M059J (cell line): ENCODE measurements at places on chromosomes 7 and 10. TPM values are rescaled to one million over a fixed set of nuclear protein-coding genes. Genes with fewer than 3 reads are reported as not detected.

DNA sequence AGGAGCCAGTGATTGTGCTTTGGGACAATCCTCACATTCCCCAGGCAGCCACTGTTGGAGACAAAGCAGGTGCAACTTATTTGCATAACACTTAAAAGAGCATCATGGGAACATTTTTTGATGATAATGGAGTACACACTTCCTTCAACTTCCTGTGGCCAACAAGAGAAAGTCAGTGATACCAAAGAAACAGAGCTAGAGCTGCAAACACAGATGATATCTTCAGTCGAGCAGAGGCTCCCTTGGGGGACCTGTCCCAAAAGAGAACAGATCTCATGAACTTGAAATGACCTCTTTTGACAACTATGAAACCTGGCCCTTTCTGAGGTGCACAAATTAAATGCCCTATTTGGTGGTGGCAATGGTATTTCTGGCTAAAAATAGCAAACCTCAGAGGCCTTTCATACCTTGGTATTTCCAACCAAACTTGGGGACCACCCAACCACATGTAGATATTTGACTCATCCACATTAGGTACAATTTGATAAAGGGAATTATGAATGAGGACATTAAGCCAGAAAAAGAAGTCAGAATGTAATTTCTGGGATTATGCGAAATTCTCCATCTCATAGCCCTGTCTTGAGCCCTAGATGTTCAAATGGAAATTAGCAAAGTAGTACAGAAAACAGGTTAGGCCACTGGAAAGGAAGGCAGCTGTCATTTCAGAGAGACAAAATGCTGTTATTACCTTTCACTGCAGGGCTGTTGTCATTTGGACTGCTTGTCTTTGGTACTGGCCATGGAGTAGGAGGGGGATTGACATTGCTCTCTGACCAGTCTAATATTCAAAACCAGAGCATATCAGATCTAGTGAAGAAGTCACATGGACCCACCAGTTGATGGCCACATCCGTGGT, 146.2 kb downstream of the ICA1 start:
- DNase-seq = no peak

- DNase-seq = peak; percentile 54
Observed at GRCh38 chr10:85851325-85851724, 515.3 kb downstream of the GRID1 start.

DNA sequence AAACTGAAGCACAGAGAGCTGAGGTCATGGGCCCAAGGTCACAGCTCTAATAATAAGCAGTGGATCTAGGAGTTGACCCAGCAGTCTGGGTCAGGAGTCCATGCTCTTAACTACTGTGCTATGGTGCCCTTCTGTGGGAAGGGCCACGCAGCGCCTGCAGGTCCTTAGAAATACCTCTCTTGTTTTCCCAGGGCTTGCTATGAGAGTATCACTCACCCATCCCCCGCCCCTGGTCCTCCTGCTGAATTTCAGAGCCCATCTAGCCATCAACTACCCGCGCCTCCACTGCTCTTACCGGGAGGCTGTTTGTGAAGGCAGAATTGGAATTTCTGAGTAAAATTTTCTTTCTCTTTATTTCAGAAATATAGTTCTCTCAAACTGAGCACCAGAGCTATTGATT, 27.3 kb upstream of the CRHR2 start:
- DNase-seq = no peak

GRCh38 chr10:114638821-114639625, 19.1 kb downstream of the ABLIM1 start:
- peak; percentile 95 for DNase-seq

DNA sequence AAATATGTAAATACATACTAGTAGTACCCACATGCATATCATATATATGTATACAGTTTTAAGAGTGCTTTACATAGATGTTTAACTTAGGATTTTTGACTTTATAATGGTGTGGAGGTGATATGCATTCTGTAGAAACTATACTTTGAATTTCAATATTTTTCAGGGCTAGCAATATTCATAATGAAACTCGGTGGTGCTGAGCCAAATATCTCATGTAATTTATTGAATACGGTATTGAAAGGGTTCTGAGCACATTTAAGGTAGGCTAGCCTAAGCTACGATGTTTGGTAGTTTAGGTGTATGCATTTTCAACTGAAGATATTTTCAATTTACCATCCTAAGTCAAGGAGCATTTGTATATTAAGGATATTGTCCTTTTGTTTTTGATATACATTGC, 36.0 kb downstream of the ZNRF2 start:
- DNase-seq = no peak

- DNase-seq = no peak
Observed at GRCh38 chr7:5294169-5294987, 11.6 kb downstream of the SLC29A4 start.

TRIM50 gene
- total RNA-seq = not detected in 2 replicates

DNA sequence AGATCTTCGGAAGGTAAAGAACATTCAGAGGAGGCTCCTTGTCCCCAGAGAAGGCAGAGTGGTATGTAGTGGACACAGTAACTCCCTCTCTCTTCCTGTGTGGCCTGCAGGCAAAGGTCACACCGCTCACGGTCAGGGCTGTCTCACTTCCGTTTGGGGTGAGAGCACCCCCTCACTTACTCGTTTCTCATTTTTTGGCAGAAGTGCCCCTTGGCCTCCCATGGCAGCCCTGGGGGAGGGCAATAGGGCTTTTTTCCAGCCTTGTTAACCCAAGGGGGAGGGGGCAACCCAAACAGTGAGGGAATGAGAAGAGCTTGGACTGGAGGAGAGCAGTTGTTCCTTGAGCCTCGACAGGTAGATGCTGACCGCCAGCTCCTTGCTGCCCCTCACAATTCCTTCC, 31.8 kb upstream of the SRGN start:
- peak; percentile 68 for DNase-seq

SEC61G gene
- 916 and 1,395 TPM in 2 replicates for total RNA-seq

GRCh38 chr7:142774826-142775225, 4.1 kb downstream of the PRSS2 start:
- peak; percentile 64 for DNase-seq

DNA sequence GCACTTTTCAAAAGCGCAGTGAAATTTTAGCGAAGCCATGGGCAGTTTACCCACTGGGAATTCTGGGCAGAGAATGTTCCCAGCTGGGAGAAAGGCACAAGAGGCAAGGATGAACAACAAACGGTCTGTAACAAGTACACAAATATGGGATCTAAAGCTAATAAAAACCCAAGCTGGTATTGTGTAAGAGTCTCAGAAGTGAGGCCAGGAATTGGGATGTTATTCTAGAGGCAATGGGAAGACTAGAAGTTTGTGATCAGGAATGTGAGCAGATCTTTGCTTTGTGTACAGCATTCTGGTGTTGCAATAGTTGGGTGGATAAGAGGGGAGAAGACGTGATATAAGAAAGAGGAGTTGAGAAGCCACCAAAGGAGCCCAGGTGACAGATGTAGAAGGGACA, 15.0 kb downstream of the FZD9 start:
- DNase-seq = no peak

- DNase-seq = no peak
Observed at GRCh38 chr10:112775381-112775780, 174.7 kb upstream of the TCF7L2 start.

- no peak for DNase-seq
Observed at GRCh38 chr7:33556472-33556871, 348.9 kb upstream of the BMPER start.

GRCh38 chr10:30036811-30037210, 22.6 kb downstream of the JCAD start:
- DNase-seq = no peak

SYT15B gene
- 0.05 TPM in 1 of 2 replicates, not detected in the other for total RNA-seq

GRCh38 chr10:60954035-60954434, 10.1 kb upstream of the RHOBTB1 start:
- DNase-seq = no peak

DNA sequence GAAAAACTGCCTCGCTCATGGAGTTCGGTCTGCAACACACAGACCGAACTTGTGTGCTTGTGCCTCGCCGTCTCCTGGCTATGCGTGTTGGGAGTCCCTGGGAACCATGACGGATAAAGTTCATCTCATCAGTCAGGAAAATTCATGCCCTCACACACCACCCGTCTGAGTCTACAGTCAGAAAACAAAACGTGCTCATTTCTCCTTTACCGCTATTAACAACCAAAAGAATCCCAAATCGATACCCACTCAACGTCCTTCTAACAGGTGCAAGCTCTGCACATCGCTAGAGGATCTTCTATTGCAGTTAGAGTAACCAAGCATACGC, 13.6 kb downstream of the CNPY1 start:
- DNase-seq = no peak

ARMH3 gene
- total RNA-seq = 6.9 and 13.0 TPM in 2 replicates

- peak; percentile 84 for DNase-seq
Observed at GRCh38 chr10:73956476-73957359, 41.2 kb upstream of the VCL start.

DNA sequence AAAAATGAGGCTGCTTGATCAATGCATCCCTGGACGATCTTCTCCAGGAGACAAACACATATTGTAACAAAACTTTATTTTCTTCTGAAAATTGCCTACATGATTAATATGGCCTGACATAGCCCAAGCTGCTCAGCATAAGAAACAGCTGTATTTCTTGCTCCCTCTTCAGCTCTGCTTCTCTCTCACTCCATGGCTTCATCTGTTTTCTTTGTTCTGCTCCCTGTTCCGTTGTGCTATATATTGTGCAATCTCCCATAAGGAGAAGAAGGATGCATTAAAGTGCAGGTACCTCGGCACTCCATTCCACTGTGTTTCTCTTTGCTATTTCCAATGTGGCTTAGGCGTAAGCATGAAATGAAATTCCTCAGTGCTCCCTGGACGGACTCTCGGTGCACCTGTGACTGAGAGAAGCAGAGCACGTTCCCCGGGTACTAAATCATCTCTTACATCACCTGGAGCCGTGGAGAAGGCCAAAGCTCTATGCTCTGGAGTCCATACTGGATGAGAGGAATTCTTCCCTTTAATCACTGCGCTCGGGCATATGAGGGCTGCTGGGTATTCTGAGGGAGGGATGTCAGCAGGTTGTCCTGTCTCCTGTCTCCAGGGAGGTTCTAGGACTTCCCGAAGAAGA, 254.3 kb downstream of the GALNT17 start:
- no peak for DNase-seq

SORCS1 gene
- not detected in 2 replicates for total RNA-seq

PAPOLB gene
- total RNA-seq = not detected in 2 replicates

- DNase-seq = no peak
Observed at GRCh38 chr7:44964831-44965440, 13.9 kb downstream of the MYO1G start.

ECD gene
- 34.4 and 34.5 TPM in 2 replicates for total RNA-seq

CHAT gene
- not detected in 2 replicates for total RNA-seq

GRCh38 chr7:151759591-151760042, 117.3 kb downstream of the PRKAG2 start:
- peak; percentile 66 for DNase-seq

PRLHR gene
- total RNA-seq = not detected in 2 replicates

MKX gene
- total RNA-seq = 0.64 and 1.8 TPM in 2 replicates
